ENCODE measurements at places on chromosomes 7 and 10. TPM values are rescaled to one million over a fixed set of nuclear protein-coding genes. Genes with fewer than 3 reads are reported as not detected.

DNA sequence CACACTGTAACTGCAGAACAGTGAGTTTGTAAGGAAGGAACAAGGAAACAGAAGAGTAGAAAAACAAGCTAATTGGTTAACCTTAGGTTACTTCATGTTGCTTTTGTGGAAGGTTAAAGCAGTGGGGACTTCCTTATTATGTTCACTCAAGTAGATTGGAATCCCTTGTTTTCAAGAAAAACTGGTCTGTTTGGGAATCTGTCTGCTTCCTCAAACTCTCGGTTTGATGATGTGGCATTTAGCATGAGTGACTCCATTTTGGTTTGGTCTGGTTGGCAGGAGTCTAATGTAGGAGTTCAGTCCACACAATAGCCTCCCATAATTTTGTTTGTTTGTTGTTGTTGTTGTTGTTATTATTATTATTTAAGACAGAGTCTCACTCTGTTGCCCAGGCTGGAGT lies 3.8 kb upstream of the TRIM56 start:
- no peak for DNase-seq
- H3K4me1 ChIP-seq, result peaks cover 15% of the 10 kb centered on the region
- H3K36me3 ChIP-seq, result peaks cover 4% of the 10 kb centered on the region
- no peak overlapping the region for H3K27ac ChIP-seq
- peaks cover 4% of the 10 kb centered on the region for H3K27me3 ChIP-seq

DNA sequence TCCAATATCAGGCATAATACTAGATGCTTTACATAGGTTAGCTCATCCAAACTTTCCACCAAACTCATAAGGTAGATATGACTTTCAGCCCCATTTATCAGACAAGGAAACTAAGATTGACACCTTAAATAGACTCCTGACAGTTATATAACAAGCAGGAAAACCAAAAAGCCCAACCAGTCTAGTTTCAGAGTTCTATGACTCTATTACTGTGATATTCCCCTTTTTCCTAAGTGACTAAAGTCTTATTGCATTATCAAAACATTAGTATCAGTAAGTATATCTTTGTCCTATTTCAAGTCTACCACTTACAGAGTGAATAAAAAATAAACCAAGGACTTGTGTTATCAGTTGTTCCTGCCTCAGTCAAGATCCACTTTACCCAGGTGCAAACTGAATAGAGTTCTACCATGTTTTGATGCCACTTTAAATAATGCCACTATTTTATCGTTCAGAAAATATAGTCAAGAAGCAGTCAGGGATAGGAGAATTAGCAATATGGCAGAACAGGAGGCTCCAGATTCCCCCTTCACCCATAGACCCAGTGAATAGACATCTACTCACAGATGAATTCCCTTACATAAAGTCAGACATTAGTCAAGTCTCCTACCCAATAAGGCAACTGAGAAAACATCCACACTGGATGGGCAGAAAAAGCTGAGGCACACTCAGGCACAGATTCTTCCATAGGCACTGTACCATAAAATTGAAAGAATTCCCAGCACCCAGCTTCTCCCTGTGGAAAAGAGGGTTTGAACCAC lies 74.1 kb downstream of the CRPPA start:
- peak overlapping the region; percentile 53 for H3K27ac ChIP-seq
- DNase-seq, result peak; percentile 21
- H3K4me1 ChIP-seq, result peaks cover 30% of the 10 kb centered on the region

- H3K4me3 ChIP-seq, result no peak overlapping the region
- no peak overlapping the region for H3K27ac ChIP-seq
- peak; percentile 15 for DNase-seq
- H3K27me3 ChIP-seq, result no peaks in the 10 kb centered on the region
Observed at GRCh38 chr10:34637418-34637911, 177.6 kb downstream of the PARD3 start.

DNA sequence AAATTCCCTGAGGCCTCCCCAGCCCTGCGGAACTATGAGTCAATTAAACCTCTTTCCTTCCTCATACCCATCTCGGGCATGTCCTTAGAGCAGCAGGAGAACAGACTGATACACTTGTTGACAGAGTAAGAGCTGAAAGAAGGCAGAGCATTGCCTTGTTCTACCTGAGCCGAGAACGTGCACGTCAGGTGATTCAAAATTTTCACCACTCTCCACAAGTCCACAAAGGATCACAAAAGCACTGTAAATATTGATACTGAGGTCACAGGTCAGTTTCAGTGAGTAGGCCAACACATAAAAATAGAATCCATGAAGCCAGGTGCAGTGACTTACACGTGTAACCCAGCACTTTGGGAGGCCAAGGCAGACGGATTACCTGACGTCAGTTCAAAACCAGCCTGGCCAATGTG lies 27.8 kb downstream of the DCLRE1C start:
- peaks cover 34% of the 10 kb centered on the region for H3K36me3 ChIP-seq
- DNase-seq, result no peak
- H3K4me3 ChIP-seq, result no peak overlapping the region

DNA sequence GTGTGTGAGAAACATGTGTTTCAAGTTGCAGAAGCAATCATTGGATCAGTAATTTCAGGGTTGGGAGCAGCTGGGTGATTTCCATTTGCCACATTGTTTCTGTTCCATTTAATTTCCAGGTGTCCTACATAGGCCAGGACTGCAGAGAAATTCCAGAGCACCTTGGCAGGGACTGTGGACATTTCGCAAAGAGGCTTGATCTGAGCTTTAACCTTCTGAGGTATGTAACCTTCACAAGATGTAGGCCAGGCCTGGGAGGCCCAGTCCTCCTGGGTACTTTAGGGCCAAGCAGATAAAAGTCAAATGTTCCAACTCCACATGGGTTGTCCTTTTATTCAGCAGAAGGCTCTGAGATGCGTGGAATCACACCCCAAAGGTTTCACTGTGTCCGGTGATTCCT lies 6.9 kb downstream of the LRMDA start:
- H3K4me1 ChIP-seq, result no peaks in the 10 kb centered on the region
- H3K27me3 ChIP-seq, result peaks cover 23% of the 10 kb centered on the region
- no peaks in the 10 kb centered on the region for H3K36me3 ChIP-seq
- no peak for DNase-seq
- no peak overlapping the region for H3K27ac ChIP-seq

DNA sequence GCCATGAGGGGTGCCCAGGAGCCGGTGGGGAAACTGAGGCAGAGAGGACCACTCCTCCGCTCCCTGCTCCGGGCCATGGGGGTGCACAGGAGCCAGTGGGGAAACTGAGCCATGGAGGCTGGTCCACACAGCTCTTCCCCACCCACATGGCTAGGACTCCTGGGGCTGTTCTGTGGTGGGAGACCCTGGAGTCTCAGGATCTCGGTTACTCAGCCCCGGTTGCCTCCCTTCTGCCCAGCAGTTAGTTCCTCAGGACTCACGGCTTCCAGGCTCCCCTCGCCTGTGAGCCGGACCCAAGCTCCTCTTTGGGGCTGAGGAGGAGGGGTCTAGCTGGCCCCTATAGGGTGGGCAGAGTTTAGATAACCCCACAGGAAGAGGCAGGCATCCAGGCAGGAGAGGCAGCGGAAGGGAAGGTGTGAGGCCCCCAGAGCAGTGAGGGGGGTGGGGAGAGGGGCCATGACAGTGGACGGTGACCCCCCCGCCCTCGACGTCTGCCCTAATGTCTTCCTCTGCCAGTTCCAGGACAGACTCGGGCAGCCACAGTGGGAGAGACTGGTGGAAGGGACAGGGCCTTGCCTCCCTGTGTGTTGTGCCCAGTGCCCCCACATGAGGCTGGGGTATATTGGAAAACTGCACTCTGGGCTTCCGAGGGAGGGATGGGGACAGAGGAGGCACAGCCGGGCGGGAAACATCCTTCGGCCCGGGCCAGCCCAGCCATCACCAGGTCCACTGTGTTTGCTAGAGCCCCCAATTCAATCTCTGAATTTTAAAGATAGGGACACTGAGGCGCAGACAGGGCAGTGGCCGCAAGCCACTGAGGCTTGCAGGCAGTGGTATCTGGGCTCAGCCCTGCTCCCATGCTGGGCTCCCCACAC lies 4.3 kb downstream of the ELFN1 start:
- H3K27me3 ChIP-seq, result peaks cover 4% of the 10 kb centered on the region
- no peaks in the 10 kb centered on the region for H3K4me1 ChIP-seq
- H3K27ac ChIP-seq, result no peak overlapping the region
- DNase-seq, result no peak

- peaks cover 32% of the 10 kb centered on the region for H3K27me3 ChIP-seq
- DNase-seq, result no peak
- 0 out of 2 replicates have a peak, but pooled peaks cover 3% of the 10 kb centered on the region for H3K36me3 ChIP-seq
- no peak overlapping the region for H3K4me3 ChIP-seq
- no peaks in the 10 kb centered on the region for H3K4me1 ChIP-seq
Observed at GRCh38 chr10:43236176-43236850, 30.6 kb downstream of the RASGEF1A start.

GRCh38 chr10:3419719-3420495 lies 247.3 kb upstream of the PITRM1 start:
- no peak for DNase-seq
- H3K27ac ChIP-seq, result no peak overlapping the region
- H3K4me1 ChIP-seq, result peaks cover under 1% of the 10 kb centered on the region
- H3K36me3 ChIP-seq, result no peaks in the 10 kb centered on the region
- H3K27me3 ChIP-seq, result peaks cover 13% of the 10 kb centered on the region
- no peak overlapping the region for H3K4me3 ChIP-seq

DNA sequence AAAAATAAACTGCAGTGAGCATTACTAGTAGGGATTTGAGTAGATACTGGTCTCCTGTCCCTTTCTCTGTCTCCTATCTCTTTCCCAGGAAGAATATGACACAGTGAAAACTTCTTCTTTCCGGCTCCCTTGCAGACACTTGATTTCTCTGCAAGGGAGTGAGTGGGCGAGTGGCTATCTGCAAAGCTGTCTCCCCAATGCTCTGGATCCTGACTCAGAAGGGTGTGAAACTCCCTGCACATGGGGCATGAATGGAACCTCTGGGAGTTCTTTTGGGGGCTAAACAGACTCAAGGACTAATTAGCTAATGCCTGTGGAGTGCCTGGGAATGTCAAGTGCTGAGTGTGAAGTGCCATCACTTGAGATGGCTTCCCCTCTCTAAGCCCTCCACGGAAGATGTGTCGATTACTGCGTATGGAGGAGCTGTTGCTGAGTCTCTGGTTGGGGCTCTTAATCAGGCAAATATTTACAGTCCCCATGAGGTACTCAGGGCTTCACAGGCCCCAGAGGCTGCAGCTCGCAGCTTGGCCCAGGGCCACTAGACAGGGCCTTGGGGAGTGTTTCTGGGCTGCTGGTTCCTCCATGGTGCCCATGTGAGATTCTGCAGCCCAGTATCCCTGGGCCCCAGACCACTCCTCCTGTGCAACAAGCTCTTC lies 139.8 kb downstream of the RPS24 start:
- H3K27ac ChIP-seq, result no peak overlapping the region
- DNase-seq, result no peak
- no peak overlapping the region for H3K4me3 ChIP-seq

DNA sequence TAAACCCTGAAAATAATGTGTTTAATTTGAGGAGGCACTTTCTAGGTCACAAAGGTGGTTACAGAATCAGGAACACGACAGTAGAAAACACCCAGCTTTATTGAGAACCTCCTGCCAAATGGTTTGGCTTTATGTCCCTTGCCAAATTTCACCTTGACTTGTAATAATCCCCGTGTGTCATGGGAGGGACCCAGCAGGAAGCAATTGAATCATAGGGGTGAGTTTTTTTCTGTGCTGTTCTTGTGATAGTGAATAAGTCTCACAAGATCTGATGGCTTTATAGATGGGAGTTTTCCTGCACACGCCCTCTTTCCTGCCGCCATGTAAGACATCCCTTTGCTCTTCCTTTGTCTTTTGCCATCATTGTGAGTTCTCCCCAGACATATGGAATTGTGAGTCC lies 193.8 kb upstream of the KLF6 start:
- H3K27me3 ChIP-seq, result no peaks in the 10 kb centered on the region
- H3K27ac ChIP-seq, result no peak overlapping the region
- DNase-seq, result no peak
- H3K36me3 ChIP-seq, result peaks cover 23% of the 10 kb centered on the region
- H3K4me3 ChIP-seq, result no peak overlapping the region
- peaks cover 6% of the 10 kb centered on the region for H3K4me1 ChIP-seq

- DNase-seq, result no peak
- H3K27ac ChIP-seq, result no peak overlapping the region
- peaks cover 8% of the 10 kb centered on the region for H3K27me3 ChIP-seq
- H3K4me1 ChIP-seq, result peaks cover under 1% of the 10 kb centered on the region
- H3K4me3 ChIP-seq, result no peak overlapping the region
Observed at GRCh38 chr10:126006906-126007305, 110.5 kb downstream of the FANK1 start.

DNA sequence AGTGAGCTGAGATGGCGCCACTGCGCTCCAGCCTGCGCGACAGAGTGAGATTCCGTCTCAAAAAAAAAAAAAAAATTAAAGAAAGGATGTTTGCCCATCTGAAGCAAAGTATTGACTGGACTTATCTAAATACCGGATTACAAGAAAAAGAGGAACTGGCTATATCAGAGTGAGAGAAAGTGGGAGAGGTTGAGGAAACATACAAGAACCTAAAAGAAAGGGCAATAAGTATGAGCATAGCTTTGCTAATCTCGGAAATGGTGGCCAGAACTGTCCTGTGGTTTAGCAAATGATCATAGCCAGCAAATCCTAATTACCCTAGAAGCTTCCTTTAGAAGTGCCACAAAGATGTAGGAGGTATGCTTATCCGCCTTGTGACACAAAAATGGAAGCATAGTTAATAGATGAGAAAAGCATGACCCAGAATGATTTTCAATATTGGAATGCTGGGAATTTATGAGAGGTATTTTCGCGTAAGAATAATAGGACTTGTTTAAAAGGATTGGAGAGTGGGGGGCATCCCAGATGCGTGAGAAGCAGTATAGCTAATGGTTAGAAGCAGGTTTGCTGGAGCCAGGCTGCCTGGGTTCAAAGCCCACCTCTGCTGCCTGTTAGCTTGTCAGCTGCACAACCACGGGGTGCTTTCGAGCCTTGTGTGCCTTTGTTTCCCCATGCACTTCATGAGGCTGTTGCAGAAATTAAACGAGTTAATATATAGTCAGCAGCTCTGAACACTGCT lies 1.2 kb upstream of the GTPBP4 start:
- peaks cover 47% of the 10 kb centered on the region for H3K36me3 ChIP-seq
- peak overlapping the region; percentile 95 for H3K4me3 ChIP-seq
- H3K27ac ChIP-seq, result peak overlapping the region; percentile 92
- H3K27me3 ChIP-seq, result peaks cover 3% of the 10 kb centered on the region
- peak; percentile 80 for DNase-seq
- peaks cover 63% of the 10 kb centered on the region for H3K4me1 ChIP-seq

DNA sequence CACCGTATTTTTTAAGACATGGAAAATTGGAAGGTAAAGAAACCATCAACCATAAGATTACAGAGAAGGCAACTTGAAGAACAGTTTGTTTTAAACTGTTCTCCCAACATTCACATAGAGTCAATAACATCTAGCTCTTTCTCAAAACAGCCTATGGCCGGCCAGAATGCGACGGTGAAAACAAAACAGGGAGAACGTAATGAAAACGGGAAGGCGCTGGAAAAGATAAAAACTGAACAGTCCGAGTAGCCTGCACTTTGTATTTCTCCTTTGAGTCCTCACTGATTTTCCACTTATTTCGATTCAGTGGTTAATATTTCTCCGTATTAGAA lies 637 bp downstream of the MICU1 start:
- H3K4me1 ChIP-seq, result peaks cover 15% of the 10 kb centered on the region
- no peaks in the 10 kb centered on the region for H3K27me3 ChIP-seq
- peak overlapping the region; percentile 97 for H3K4me3 ChIP-seq
- 0 out of 2 replicates have a peak, but pooled peaks cover 4% of the 10 kb centered on the region for H3K36me3 ChIP-seq

GRCh38 chr10:102965311-102965851 lies 47.3 kb downstream of the CNNM2 start:
- H3K27ac ChIP-seq, result no peak overlapping the region
- no peak for DNase-seq
- H3K27me3 ChIP-seq, result no peaks in the 10 kb centered on the region

GRCh38 chr7:157682064-157682945 lies 345.5 kb downstream of the DNAJB6 start:
- H3K27ac ChIP-seq, result no peak overlapping the region
- peaks cover 36% of the 10 kb centered on the region for H3K27me3 ChIP-seq
- H3K36me3 ChIP-seq, result no peaks in the 10 kb centered on the region
- DNase-seq, result no peak

Gene GPR26
- total RNA-seq, result not detected

Gene ATG9B
- total RNA-seq, result 0.24 TPM

Gene SFRP4
- total RNA-seq, result not detected

Gene GIMAP8
- total RNA-seq, result not detected

Gene LIPK
- not detected for total RNA-seq

Gene HEPACAM2
- total RNA-seq, result not detected
